ENCODE measurements at places on chromosomes 11 and 22.

DNA sequence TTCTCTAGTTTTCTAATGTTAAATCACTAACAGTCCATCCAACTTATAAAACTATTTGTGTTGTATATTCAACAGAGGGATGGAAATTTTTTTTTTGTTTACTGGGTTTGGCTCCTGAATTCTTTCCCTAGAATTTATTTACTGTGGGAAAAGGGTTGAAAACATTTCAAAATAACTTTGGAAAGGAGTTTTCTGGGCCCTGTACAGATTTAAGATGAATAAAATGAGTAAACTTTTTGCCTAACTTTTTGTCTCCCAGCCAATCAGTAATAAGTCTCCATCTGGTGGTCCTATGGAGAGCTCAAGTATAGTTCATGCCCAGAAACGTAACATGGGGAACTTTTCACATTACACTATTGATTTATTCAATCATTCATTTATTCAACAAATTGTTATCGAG, 16.7 kb upstream of the PRSS23 start:
- DNase-seq = no peak

DNA sequence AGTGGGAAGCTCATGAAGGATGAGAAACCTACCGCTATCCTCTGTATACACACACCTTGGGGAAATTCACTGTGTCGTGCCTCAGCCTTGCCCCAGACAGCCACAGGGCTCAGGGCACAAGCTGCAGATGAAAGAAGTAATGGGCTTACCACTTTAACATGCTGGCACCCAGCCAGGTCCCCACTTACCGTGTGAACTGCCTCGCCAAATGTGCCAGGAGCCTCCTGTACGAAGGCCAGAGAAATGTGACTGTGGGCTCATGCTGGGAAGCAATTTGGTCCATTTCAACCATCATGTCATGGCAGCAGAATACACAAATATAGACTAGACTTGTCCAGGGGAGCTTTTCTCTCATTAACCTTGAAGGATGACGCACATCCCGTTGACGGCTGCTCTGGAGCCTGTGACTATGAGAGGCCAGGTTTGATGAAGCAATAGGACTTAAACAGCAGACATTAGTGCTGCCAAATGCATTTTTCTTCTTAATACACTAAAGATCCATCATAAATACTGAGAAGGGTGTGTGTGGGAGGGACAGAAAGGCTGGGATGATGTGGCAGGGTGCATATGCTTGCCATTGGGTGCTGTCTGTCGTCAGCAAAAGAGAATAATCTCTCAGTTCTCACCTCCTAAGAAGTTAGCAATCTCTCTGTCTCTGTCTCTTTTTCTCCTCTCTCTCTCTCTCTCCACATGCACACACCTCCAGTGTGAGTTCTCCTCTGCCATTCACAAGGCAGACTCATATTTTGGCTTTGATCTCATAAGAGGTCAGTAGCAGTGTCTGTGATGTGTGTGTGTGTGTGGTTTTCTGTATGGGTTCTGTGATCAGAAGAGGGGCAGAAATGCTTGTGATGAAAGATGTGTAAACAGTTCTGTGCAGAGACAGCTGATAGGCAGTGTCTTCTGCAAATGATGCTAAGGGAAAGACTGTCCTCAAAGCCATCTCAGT, 142.4 kb downstream of the KIRREL3 start:
- no peak for DNase-seq

GRCh38 chr22:28674121-28674563, 5.5 kb downstream of the TTC28 start:
- no peak for DNase-seq

GRCh38 chr11:65695459-65696241, 16.4 kb upstream of the KAT5 start:
- no peak for DNase-seq

DNA sequence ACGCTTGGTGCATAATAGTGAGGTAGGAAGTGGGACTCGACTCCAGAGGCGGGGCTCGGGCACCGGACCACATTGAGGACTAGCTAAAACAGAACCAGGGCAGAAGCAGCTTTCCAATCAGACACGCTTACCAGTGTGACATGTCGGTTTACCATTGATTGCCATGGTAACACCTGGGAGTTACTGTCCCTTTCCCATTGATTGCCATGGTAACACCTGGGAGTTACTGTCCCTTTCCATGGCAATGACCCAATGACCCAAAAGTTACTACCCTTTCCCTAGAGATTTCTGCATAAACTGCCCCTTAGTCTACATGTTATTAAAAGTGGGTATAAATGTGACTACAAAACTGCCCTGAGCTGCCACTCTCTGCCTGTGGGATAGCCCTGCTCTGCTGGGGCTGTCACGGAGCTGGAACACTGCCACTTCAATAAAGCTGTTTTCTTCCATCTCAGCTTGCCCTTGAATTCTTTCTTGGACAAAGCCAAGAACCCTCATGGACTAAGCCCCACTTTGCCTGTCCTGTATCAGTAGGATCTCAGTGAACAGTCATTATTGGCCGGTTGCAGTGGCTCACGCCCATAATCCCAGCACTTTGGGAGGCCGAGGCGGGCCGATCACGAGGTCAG, 77.4 kb upstream of the CRYBB3 start:
- no peak for DNase-seq

DNA sequence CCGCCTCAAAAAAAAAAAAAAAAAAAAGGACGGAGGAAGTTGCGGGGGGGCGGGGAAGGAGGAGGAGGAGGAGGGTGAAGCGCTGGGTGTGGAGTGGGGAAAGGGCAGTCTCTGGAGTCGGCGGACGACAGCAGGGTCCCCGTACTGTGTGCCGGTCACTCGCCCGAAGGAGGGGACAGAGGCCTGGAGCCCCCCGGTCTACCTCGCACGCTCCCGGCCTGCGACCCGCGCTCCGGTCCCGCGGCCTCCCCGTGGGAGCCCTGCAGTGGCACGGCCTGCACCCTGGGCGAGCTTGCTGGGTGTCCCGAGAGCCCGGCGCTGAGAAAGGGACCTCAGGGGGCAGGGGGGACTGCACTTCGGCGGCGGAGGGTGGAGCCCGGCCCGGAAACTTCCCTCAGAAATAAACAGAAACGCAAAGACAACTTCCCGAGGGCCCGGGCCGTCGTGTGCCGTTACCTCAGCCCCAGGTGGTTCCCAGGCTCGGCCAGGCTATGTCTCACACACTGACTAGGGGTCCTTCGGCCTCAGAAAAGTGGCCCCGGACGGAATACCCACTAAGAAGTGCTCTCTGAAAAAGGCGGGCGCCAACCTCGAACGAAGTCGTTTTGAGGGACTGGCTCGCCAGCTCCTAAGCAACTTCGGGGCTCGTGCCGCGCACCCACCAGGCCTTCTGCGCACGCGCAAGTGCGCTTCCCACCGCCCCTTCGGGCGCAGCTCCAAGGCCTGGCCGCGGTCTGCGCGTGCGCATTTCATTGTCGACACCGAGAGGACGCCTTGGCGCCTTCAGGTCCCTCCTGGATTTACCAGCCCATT, at the start of gene MAJIN:
Gene MAJIN, minus strand, starts transcription at position 688 of the 813 bp plus-strand sequence. CDS start 12,703 bp downstream, outside the sequence.
- DNase-seq = peak; percentile 88

DNA sequence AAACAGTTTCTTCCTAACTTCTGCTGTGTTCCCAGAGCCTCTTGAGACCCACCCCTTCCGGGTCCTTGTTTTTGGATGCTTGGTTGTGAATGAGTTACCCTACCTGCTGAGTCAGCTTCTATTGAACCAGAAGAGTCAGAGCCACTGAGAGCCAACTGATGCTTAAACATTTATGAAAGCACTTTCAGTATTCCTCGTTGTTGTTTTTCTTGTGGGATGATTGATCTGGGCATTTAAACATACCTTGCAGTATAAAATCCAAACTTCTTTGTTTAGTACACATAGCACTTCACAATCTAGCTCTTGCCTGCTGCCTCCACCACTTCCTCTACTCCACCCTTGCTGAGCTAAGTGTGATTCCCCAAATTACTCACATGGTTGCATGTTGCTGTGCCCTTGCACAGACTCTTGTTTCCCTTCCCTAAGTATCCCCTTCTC, 5.5 kb downstream of the PRSS23 start:
- no peak for DNase-seq

GRCh38 chr11:94025690-94026394, 4.7 kb downstream of the HEPHL1 start:
- DNase-seq = no peak

- no peak for DNase-seq
Observed at GRCh38 chr22:39712751-39713525, 142.4 kb downstream of the CACNA1I start.

DNA sequence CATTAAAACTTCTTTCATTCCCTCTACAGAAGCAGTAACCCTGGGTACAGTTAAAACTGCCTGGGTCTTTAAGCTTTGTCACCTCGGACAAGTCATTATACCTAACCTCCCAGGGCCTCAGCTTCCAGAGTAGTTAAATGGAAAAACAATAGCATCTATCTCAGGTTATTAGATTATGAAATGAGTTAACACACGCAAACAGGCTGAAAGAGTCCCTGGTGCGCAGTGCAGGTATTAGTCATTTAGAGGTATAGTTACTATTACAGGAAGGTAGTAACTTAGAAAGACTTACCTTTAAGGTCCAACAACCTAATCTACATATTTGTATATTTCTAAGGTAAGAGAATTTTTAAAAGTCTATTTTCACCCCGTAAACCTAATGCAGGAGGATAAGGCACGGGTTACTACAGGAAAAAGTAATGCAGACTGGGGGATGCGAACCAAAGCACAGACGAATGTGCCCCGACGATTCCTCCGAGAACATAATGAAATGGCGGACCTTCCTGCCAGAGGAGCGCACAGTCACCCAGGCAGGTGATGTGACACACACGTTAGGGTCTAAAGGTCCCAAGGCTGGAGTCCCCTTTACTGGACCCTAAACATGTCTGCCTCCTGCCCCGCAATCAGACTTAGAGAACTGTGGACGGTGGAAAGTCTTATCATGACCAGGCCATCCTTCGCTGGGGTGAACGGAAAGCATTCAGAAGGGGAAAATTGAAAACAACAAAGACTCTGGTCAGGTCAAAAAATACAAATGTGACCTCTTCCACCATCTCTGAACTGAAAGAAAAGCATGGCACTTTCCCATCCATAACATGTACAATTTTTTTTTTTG, 1.3 kb downstream of the NAP1L4 start:
- DNase-seq = no peak

- DNase-seq = no peak
Observed at GRCh38 chr22:30940685-30941362, 27.8 kb downstream of the MORC2 start.

DNA sequence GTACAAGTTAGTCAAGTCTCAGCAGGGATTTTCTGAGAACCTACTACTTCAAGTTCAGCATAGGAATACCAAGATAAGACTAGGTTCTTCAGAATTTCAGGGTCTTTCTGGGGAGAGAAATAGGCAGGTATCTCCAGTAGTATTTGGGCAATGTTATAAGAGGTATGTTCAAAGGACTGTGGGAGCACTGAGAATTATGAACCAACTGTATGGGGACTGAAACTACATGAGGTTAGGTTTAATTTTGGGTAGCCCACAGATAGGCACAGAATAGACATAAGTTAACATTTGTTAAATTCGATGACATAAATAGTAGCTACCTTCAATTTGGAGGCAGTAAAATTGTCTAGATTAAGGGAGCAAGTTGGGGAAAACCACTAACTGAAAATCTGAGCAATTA, 9.2 kb upstream of the GAB2 start:
- DNase-seq = no peak

GRCh38 chr11:2531277-2531986, 86.6 kb downstream of the KCNQ1 start:
- DNase-seq = peak; percentile 45

GRCh38 chr11:44563711-44564110, 1.8 kb upstream of the CD82 start:
- no peak for DNase-seq

- no peak for DNase-seq
Observed at GRCh38 chr11:87545858-87546257, 508.1 kb downstream of the TMEM135 start.

GRCh38 chr11:16749666-16750065, 11.2 kb downstream of the C11orf58 start:
- DNase-seq = no peak

- no peak for DNase-seq
Observed at GRCh38 chr11:125305345-125305744, 140.8 kb downstream of the PKNOX2 start.

- DNase-seq = no peak
Observed at GRCh38 chr11:119701591-119702549, 27.1 kb downstream of the NECTIN1 start.

GRCh38 chr11:130215531-130216220, 56.1 kb downstream of the ST14 start:
- no peak for DNase-seq

- DNase-seq = no peak
Observed at GRCh38 chr11:61126256-61126655, 24.0 kb downstream of the CD5 start.

GRCh38 chr11:100756559-100756958, 69.5 kb downstream of the ARHGAP42 start:
- DNase-seq = no peak

GRCh38 chr11:95299078-95299679, 68.2 kb upstream of the SESN3 start:
- DNase-seq = no peak

DNA sequence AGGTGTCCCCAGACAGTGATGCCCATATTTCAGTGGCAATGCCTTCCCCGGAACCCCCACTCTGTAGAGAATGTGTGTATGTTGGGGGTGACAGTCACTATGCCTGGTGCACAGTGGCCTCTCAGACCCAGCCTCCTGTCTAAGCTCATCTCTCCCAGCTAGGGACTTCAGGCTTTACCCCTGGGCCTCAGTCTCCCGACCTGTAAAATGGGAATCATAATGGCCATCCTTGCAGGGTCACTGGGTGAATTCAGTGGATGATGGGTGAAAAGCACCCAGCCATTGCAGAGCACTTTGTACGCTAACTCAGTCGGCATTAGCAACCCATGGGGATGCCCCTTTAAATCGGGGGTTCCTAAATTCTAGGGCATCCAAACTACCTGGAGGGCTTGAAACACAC, 18.9 kb downstream of the FGF3 start:
- DNase-seq = no peak

DNA sequence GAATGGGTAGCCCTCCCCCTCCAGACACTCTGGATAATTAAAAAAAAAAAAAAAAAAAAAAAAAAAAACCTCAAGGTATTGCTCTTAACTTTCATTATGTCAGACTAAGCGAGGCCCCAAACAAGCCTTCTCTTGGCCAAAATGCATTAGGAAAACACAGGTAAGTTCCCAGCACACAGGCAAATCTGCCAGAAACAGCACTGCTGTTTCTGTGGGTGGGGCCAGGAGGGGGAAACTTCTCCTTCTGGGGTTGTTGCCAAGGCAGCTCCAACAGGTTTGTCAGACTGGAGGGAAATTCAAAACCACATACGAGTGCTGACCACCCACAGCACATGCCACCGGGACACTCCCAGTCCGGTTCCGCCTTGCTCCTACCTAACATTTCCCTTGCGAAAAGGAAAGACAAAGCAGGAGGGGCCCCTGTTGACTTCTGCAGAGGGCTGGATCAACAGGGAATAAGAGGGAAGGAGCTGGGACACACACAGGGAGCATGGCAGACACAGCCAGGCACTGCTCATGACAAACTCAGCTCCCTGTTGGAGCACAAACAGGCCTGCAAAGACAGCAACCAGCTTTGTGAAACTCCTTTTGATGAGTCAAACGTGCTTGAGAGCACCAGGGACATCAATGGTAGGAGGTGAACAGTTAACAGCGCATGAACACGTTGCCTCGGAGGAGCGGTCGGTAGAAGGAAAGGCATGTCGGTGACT, 55.0 kb downstream of the MYH9 start:
- peak; percentile 43 for DNase-seq

GRCh38 chr11:9858822-9859221, 194.9 kb downstream of the SWAP70 start:
- no peak for DNase-seq

GRCh38 chr11:57363131-57364080, 17.5 kb downstream of the PRG3 start:
- no peak for DNase-seq

Data from stimulated activated CD4-positive, alpha-beta T cell treated with anti-CD3 and anti-CD28 coated beads, Interleukin-15, amount 100 ng/mL, for 1 hour (primary cell).